Large intestine (tissue), 12 donors: ENCODE measurements at places on chromosomes 12 and 14. TPM values are rescaled to one million over a fixed set of nuclear protein-coding genes. Genes with fewer than 3 reads are reported as not detected.

Gene KRAS
- polyA plus RNA-seq: 37.3 TPM

Gene FITM1
- 2.8 TPM for polyA plus RNA-seq

Gene AMDHD1
- polyA plus RNA-seq: 2.7 TPM

Gene CLEC4C
- 0.07 TPM for polyA plus RNA-seq

Gene PRR13
- 409 TPM for polyA plus RNA-seq

Gene ZNF384
- 86.3 TPM for polyA plus RNA-seq

DNA sequence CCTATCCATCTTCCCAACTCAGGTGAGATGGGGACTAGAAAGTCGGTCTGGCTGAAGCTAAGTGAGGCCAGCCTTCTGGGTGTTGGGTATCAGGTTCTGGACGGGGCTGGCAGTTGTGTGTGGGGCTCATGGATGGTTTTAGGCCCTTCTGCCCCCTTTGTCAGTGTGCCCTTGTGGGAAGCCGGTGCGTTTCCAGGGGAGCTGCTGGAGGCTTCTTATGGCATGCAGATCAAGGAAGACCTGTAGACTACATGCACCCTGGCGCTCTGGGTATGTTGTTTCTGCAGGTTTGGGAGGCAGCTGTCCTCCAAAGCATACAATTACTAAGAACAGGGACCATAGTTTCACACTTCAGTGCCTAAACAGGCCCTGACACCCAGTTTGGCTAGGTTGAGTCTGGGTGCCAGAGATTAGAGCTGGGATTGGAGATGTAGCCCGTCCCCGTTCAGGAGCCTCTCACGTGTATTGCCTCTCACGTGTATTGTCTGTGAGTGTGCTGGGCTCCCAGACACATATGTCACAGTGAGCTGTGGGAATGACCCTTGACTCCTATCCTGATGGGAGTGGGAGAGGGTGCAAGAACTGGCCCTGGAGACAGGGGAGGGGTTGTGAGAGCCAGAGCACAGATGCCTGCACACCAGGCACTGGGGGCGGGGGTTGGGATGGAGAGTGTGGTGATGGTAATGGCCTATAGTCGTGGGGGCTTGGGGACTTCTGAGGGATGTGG is 84.4 kb downstream of the SLC25A47 start:
- peak; percentile 59 for DNase-seq

- DNase-seq: no peak
These were observed 288.8 kb downstream of the TMEM132D start for GRCh38 chr12:129615001-129615400.

GRCh38 chr12:79069009-79069408 is 204.4 kb downstream of the SYT1 start:
- DNase-seq: no peak

DNA sequence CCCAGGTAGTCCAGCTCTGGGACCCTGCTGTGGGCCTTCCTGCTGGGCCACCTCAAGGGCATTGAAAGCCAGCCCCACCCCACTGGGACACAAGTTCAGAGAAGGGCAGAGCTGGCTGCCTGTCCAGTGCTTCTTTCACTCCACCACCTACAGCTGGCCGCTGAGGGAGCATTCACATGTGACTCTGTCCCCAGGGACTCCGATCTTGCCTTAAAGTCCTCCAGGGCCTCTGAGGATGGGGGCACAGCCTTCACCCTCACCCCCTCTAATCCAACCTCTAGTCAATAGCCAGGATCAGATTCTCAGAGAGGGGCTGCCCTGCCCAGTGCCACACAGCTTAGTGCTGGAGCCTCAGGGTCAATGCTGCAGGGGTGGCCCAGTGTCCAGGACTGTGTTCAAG is 5.0 kb upstream of the CYP46A1 start:
- no peak for DNase-seq

DNA sequence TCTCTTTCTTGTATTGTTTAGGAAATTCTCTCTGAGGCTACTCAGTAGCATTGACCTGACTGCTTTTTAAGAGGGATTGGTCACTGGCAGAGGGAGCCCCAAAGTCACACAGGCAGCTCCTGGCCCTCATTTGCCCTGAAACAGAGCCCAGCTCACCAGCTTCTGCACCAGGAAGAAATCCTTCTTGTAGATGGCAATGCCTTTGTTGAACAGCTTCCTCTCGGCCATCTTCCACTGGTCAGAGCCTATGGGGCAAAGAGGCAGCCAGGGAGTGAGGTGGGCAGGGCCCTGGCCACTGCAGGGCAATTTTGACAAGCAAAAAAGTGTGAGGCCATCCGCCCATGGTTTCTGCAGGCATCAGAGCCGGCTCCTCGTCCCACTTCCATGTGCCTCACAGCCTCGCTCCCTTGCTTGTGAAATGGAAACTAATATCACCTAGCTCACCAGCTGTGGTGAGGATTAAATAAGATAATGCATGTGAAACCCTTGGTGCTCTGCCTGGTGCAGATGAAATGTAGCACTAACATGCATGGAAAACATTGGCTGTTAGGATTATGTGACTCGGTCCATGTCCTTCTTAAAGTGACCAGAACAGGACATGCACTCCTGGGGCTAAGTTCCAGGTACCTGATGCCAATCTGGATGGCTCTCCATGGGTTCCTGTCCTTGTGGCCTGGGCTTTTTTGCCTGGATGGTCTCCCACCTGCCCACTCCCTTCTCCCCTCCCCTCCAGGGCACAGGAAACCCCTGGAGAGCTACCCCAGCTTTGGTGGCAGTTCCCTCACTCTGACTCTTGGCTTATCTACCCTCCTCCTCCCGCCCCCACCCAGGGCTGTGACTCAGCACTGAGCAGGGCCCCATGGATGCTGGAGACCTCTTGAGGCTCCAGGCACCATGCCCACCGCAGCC is 11.2 kb upstream of the PNMA1 start:
- DNase-seq: peak; percentile 49

- no peak for DNase-seq
These were observed 403.3 kb upstream of the ATP2B1 start for GRCh38 chr12:90111791-90112580.

- no peak for DNase-seq
These were observed 4.6 kb downstream of the AQP2 start for GRCh38 chr12:49954863-49955830.

DNA sequence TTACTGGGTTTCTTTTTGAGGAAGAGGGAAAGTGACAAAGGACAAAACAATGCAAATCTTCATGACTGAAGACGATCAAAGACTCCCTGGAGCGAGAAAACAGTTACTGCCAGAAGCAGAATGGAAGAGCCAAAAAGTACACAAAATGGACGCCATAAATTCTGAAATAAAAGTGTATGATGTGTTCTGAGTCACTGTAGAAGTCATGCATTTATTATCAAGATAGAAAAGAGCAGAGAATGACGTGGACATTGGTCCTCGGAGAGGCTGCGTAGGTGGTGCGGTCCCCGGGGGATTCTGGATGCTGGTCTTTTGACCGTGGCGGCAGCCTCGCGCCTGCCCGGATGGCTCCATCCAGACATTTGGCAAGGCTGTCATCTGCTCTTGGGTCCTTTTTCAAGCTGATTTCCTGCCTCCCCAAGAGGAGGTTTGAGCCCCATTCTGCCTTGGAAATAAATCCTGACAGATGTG is 52.8 kb downstream of the C14orf132 start:
- no peak for DNase-seq

GRCh38 chr12:70240673-70241072 is 2.6 kb upstream of the CNOT2 start:
- no peak for DNase-seq

DNA sequence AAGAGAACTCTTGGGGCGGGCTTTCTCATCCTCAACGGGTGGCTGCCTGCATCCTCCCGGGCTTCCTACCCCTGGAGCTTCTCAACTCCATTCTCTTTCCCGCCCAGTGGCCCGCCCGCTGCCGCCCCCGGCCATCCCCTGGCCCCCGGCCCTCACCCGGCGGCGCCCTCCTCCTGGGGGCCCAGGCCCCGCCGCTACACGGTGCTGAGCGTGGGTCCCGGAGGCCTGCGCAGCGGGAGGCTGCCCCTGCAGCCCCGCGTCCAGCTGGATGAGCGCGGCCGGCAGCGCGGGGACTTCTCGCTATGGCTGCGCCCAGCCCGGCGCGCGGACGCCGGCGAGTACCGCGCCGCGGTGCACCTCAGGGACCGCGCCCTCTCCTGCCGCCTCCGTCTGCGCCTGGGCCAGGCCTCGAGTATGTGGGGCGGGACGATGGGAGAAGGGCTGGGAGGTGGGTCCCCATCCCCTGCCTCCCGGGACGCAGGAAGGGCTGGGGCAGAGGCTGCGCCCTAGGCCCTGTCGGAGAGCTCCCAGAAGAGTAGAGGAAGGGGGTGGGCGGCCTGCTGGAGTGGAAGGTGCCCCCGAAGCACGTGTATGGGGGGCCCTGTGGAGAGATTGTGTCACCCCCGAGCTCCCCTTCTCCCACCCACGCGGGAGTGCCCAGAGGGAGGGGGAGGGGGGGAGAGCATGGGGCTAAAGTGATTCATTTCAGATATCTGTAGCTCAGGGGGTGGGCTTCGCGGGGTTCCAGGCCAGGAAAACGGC is 1.5 kb downstream of the LAG3 start:
- DNase-seq: no peak

DNA sequence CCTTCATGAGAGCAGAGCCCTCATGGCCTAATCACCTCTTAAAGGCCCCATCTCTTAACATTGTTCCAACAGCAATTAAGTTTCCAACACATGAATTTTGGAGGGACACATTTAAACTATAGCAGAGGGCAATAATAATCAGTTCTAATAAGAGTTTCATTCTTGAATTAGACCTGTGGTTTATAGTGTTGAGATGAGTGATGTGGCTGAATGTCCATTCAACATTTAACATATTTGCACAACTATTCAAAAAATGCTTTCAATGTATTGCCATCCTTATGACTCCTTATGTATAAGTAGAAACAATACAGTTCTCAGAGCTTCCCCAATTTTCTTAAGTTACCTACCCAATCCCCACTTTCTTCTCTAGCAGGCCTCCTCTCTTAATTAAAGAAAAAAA is 21.5 kb downstream of the KLHL28 start:
- DNase-seq: no peak

- DNase-seq: no peak
These were observed 37.5 kb downstream of the ZFC3H1 start for GRCh38 chr12:71626098-71626497.

DNA sequence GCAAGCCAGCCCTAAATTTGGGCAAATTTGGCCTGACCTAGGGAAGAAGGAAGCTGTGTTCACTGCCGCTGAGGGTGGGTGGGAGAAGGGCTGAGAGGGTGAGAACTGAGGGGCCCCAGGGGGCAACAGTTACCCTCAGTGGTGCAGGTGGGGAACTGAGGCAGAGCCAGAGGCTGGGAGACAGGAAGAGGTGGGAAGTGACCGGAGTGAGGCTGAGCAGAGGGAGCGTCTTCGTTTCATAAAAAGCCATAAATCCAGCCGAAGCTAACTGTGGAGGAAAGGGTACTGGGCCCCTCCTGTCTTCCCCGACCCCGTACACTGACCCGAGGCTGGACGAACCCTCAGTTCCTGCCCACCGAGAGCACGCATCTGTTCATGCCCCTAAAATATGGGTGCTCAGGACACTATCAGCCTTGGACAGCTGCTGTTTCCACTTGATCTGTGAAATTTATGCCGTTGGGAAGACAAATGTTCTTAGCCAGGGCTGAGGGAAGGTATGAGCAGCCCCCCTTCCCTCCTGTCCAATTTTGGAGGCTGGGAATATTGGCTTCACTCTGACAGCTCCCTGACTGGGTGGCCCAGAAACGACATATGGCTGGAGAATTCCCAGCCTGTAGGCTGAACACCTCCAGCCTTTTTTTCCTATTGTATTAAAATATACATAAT is 116.5 kb downstream of the KIF26A start:
- DNase-seq: no peak

GRCh38 chr14:88272390-88273269 is 50.4 kb downstream of the KCNK10 start:
- DNase-seq: no peak
